ENCODE measurements at places on chromosomes 3 and 15.

DNA sequence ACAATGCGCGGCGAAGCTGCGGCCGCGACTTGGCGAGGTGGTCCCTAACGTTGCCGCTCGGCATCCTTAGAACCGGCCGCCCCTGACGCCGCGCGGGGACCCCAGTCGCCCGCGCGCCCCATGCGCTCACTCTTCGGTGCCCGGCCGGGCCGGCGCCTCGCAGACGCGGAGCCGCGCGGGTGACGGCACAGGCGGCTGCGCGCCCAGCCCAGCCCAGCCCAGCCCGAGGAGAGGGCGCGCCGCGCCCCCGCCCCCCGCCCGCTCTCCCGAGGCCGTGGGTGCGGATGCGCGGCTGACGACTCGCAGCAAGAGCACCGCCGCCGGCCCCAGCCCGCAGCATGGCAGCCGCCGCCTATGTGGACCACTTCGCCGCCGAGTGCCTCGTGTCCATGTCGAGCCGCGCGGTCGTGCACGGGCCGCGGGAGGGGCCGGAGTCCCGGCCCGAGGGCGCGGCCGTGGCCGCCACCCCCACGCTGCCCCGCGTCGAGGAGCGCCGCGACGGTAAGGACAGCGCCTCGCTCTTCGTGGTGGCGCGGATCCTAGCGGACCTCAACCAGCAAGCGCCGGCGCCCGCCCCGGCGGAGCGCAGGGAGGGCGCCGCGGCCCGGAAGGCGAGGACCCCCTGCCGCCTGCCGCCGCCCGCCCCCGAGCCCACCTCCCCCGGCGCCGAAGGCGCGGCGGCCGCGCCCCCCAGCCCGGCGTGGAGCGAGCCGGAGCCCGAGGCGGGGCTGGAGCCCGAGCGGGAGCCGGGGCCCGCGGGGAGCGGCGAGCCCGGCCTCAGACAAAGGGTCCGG is 437 bp downstream of the KLF13 start:
- DNase-seq, result no peak

GRCh38 chr3:115806501-115806900 is 183.2 kb downstream of the GAP43 start:
- no peak for DNase-seq

DNA sequence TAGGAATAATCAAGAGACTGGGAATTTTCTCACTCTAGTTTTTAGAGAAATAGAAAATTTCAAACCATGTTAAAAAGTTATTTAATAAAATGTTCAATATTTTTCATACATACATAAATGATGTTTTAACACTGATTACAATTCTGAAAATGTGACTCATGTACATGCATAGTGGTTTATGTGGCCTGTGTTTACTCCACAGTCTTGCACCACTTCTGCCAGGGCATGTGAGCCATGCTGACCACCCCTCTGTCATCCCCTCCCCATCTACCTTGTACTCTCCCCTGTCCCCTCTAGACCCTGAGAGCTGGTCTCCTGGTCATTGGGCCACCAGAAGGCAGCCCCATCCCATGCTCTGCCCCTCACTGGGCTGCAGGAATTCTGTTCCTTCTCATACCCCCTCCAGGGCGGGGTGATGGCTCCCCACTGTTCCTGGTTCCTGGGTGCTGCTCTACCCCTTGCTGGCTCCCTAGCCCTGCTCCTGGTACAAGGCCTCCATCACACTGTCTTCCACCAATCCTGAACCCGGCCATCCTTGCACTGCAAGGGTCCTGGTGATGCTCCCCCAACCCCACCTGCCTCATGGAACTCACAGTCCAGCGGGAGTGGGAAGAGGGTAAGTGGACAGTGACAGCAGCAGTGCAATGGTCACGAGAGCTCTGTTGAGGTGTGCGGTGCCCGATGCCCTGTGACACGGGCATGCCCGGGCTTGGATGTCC is 24.2 kb upstream of the SLC41A3 start:
- DNase-seq, result peak; percentile 32

DNA sequence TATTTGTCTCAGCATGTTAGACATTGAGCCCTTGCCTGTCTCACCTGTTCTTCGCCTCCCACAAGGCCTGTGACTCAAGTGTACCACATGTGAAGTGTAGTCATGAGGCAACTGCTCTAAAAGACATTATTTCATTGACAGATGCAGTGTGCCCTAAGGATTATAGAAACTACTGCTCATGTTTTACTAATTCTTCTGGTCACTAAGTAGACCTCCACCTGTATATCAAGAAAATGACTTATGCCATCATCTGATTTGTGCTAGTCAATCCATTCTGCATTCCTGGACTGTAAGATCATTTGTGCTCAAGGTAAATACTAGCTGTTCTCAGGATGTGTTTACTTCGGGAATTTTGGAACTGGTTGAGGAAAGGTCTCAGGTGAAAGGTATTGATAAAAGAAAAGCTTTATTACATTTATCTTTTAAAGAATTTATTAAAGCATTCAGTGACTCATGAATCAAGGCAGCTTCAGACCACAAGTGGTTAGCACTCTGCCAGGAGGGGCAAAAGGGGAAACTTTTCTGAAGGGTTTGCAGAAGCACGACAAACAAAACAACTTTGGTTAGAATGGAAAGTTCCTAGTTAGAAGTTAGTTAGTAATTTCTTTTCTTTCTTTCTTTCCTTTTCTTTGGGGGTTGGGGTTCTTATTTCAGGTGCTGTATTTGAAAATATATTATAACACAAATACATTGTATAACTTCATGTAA is 465.3 kb upstream of the CBLB start:
- DNase-seq, result peak; percentile 85

DNA sequence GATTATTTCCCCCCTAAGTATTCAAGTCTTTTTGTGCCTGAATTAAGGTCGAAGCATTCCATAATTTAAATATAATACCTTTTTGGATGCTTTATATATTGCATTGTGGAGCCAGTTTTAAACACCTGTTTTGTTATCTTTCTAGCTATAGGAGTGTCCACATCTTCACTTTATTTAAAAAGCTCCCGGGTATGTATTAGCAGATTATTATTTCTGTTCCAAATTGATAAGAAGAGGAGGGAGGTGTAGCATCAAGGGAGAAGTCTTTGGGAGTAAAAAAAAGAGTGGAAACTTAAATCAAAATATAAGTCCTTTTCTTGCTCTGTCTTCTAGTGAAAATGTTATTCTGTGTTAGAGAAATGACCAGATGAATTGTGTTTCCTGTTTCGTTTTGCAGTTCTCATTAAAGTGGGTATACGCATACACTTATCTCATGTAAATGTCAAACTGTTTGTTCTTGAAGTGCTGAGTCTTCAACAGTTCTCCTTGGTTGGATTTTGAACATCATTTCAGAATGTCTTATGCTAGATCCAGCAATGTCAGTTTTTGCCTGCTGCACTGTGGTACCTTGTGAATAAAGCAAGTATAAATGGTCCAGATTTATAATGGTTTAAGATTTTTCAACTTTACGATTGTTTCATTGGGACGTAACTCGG is 105.8 kb downstream of the FNDC3B start:
- no peak for DNase-seq

DNA sequence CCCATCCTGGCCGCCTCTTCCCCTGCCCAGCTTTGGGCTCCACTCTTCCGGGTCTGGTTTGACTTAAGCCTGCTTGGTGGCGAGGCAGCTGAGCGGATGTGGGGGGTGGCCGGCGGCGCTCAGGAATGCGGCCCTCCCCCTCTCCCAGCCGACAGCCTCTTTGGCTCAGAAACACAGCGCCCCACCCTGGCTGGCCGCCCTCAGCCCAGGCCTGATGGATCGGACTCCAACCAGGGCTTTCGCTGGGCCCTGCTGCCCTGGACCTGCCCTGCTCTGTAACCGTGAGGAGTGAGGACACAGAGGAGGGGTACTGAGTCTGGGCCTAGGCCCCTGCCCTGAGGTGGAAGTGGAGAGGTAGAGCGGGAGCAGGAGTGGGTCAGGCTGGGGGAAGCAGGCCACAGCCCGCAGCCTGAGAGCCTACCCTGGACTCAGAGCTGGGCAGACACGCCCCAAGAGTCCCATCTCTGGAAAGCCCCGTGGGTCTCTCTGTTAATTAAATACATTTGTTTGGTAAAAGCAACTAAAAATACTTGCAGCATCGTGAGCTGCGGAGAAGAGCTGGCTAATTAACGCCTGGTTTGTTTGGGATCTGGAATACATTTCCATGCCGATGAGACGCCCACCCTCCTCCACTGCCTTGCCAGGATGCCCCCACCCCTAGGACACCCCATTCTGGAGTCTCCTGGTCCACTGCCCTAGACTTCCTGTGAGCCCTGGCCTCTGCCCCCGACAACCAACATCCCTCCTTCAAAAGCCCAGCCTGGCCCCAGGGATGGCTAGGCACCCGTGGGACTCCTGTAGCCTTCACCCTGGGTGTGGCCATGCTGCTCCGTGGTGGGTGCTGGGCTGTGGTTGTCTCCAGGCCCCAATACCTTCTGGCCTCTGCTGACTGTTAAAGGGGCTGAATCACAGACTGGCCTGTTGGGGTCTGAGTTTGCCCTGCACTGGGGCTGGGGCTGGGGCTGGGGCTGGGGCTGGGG is 19.6 kb downstream of the PLXNA1 start:
- peak; percentile 98 for DNase-seq

- no peak for DNase-seq
Measured at GRCh38 chr3:11452312-11452711, 180.1 kb downstream of the ATG7 start.

DNA sequence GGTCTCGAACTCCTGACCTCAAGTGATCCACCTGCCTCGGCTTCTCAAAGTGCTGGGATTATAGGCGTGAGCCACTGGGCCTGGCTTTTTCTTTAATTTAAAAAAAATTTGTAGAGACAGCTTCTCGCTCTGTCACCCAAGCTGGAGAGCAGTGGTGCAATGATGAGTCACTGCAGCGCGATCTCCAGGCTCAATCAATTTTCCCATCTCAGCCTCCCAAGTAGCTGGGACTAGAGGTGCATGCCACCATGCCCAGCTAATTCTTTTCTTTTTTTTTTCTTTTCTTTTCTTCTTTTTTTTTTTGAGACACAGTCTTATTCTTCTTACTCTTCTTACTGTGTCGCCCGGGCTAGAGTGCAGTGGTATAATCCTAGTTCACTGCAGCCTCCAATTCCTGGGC is 19.8 kb downstream of the TUBGCP4 start:
- DNase-seq, result no peak

- DNase-seq, result no peak
Measured at GRCh38 chr3:165156757-165157420, 39.3 kb downstream of the SLITRK3 start.

DNA sequence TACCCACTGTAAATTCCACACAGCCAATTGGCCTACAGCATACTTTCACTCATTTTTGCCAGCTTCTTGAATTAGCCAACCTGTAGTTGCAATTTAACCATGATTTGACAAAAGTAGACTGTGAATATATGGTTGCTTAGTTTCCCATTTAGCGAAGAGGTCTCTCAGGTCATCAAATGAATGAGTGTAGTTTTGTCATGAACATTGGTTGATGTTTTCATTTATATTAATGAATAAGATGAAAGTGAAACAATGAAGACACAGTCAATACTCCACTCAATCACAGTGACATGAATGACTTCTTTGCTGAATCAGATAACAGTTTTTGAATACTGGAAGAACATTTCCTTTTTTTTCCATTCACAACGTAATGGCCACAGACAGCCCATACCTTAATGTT is 15.3 kb upstream of the FAM3D start:
- no peak for DNase-seq

GRCh38 chr3:187450431-187451190 is 82.4 kb downstream of the RTP4 start:
- no peak for DNase-seq

DNA sequence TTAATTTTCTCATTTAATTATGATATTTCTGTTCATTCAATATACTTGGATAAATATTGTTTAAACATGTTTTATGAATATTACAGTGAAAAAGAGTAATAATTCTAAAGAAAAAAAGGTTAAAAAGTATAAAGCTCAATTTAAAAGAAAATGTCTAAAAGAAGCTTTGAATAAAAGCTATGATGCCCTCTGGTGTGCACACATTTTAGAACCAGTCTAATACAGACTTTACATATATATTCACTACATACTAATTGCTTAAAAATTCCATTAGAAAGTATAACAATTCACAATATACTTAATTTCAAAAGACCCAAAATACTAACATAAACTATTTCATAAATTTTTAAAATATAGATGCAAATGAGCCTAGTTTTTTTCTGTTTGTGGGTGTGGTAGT is 909.1 kb upstream of the ROBO1 start:
- DNase-seq, result no peak

GRCh38 chr15:66489179-66489791 is 8.3 kb downstream of the SNAPC5 start:
- DNase-seq, result no peak

- no peak for DNase-seq
Measured at GRCh38 chr3:152202976-152203626, 65.6 kb upstream of the MBNL1 start.

- no peak for DNase-seq
Measured at GRCh38 chr3:114741066-114741465, 406.0 kb downstream of the ZBTB20 start.

DNA sequence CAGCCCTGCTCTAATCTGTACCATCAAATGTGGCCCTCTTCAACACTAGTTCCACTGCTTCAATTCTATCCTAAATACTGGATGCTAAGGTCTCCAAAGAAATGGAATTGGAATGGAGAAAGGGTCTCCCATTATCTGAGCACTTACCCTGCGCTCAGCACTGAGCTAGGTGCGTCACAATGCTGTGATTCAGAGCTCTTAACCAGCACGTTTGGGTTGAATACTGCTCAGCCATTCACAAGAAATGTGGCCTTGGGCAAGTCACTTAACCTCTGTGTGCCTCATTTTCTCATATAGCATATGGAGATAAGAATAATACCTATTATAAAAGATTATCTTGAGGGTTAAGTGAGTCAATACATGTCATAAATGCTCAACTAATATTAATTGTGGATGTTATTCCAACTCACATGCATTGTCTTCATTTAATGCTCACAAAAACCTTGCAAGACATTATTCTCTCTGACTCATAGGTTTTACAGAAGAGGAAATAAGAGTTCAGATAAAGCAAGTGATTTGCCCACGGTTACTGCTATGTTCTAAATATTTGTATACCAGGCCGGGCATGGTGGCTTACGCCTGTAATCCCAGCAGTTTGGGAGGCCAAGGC is 27.4 kb upstream of the SRGAP3 start:
- no peak for DNase-seq

DNA sequence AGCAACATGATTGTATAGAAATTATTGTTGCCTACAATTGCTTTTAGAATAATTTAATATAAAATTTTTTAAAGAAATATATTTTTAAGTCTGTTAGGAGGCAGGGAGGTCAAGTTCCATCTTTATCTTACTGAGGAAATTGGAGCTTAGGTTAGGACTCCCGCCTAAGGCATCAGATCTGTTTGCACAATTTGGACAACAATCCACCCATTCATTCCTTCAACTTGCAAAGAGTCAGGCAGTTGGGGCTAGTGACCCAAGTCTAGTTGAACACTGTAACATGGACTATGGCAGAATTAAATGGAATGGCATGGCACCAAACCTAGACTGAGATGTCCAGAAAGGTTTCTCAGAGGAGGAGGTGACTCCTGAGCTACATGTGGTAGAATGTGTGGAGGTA is 149.4 kb upstream of the SETMAR start:
- no peak for DNase-seq

- no peak for DNase-seq
Measured at GRCh38 chr3:184022323-184022722, 4.6 kb upstream of the ABCC5 start.

- DNase-seq, result no peak
Measured at GRCh38 chr3:159803459-159803858, 185.2 kb upstream of the IL12A start.

- DNase-seq, result no peak
Measured at GRCh38 chr15:25738171-25738965, 124.8 kb downstream of the ATP10A start.

Measured in myocyte (in vitro differentiated cells).